ENCODE measurements at places on chromosomes 12 and 14. TPM values are rescaled to one million over a fixed set of nuclear protein-coding genes. Genes with fewer than 3 reads are reported as not detected.

GRCh38 chr14:63962906-63963305, 110.1 kb downstream of the SYNE2 start:
- H3K36me3 ChIP-seq, result peaks cover 29% of the 10 kb centered on the region
- H3K27ac ChIP-seq, result no peak overlapping the region
- no peak overlapping the region for H3K4me3 ChIP-seq
- H3K4me1 ChIP-seq, result peaks cover 2% of the 10 kb centered on the region
- H3K27me3 ChIP-seq, result no peaks in the 10 kb centered on the region
- DNase-seq, result no peak

DNA sequence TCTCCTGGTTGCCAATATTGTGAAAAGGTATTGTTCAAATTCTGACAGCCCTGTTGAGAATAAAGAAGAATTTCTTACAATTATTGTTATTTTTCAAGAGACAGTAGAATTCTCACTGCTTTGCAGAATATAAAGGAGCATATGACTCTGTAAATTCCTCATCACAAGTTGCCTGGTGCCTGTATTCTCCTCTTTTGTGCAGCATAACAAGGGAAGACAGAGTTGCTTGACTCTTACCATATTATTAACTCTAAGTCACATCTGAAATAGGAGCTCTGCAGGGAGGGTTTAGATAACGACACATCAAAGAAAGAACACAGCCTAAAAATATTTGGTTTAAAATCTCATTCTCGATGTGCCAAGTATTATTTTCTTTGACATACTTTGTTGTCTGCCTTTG, 31.1 kb downstream of the MYF5 start:
- H3K4me1 ChIP-seq, result no peaks in the 10 kb centered on the region
- no peaks in the 10 kb centered on the region for H3K36me3 ChIP-seq
- H3K27me3 ChIP-seq, result no peaks in the 10 kb centered on the region
- no peak overlapping the region for H3K27ac ChIP-seq
- DNase-seq, result no peak

- H3K27ac ChIP-seq, result no peak overlapping the region
- no peak for DNase-seq
- H3K27me3 ChIP-seq, result peaks cover 8% of the 10 kb centered on the region
- no peaks in the 10 kb centered on the region for H3K4me1 ChIP-seq
Measured at GRCh38 chr12:16344269-16344668, 3.2 kb upstream of the MGST1 start.

DNA sequence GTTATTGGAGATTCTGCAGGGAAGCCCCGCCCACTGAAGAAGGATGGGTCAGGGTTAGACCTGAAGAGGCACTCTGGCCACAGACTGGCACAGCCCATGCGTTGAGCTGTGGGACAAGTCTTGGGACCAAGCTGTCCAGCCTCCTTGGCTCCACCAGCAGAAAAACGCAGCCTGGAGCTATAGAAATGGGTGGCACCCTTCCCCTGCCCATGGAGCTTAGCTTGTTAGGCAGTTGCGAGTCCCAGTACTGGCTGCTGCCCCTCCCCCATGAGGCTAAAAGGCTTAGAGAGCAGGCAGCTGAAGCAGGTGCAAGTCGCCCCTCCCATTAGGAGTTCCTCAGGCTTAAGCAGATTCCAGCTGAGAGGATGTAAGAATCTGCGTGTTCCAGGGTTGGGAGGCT, 1124.0 kb upstream of the TMEM132C start:
- no peak for DNase-seq
- H3K36me3 ChIP-seq, result peaks cover 1% of the 10 kb centered on the region
- H3K4me1 ChIP-seq, result peaks cover 5% of the 10 kb centered on the region
- H3K27me3 ChIP-seq, result peaks cover 22% of the 10 kb centered on the region

GRCh38 chr12:126369487-126370463, 1304.5 kb downstream of the AACS start:
- H3K27me3 ChIP-seq, result no peaks in the 10 kb centered on the region

Gene SLC17A8
- not detected for total RNA-seq

Gene KRT82
- total RNA-seq, result not detected

Gene TC2N
- total RNA-seq, result 163 TPM

Gene RERGL
- total RNA-seq, result not detected
